Epithelial cell of umbilical artery (primary cell): ENCODE measurements at places on chromosomes 12 and 14. TPM values are rescaled to one million over a fixed set of nuclear protein-coding genes. Genes with fewer than 3 reads are reported as not detected.

RNASE3 gene
- not detected in 2 replicates for total RNA-seq

NEMF gene
- 51.0 and 60.2 TPM in 2 replicates for total RNA-seq

CIDEB gene
- total RNA-seq: 0.32 and 3.2 TPM in 2 replicates

KRT7 gene
- 33.4 and 450 TPM in 2 replicates for total RNA-seq

PSME1 gene
- total RNA-seq: 105 and 223 TPM in 2 replicates

RDH12 gene
- not detected in 2 replicates for total RNA-seq

NEUROD4 gene
- not detected in 2 replicates for total RNA-seq

NRL gene
- total RNA-seq: 0.32 and 0.76 TPM in 2 replicates

ZDHHC22 gene
- total RNA-seq: under 0.01 TPM in 1 of 2 replicates, not detected in the other

TPPP2 gene
- total RNA-seq: not detected in 2 replicates

CMA1 gene
- not detected in 2 replicates for total RNA-seq

METTL17 gene
- 41.6 and 42.6 TPM in 2 replicates for total RNA-seq

ACRBP gene
- total RNA-seq: 0.32 and 0.46 TPM in 2 replicates

FAM222A gene
- 0.15 and 0.32 TPM in 2 replicates for total RNA-seq

LYZ gene
- total RNA-seq: not detected in 2 replicates

USP5 gene
- 84.5 and 88.4 TPM in 2 replicates for total RNA-seq

SYT1 gene
- total RNA-seq: 6.8 and 7.5 TPM in 2 replicates

LALBA gene
- not detected in 2 replicates for total RNA-seq

ETFBKMT gene
- total RNA-seq: 2.6 and 2.9 TPM in 2 replicates

GPN3 gene
- total RNA-seq: 29.6 and 31.3 TPM in 2 replicates

NPAS3 gene
- total RNA-seq: 0.15 and 0.32 TPM in 2 replicates

DNAJC22 gene
- total RNA-seq: 0.61 and 1.3 TPM in 2 replicates

SLC5A8 gene
- total RNA-seq: not detected in 2 replicates

GPR135 gene
- 0.61 and 0.97 TPM in 2 replicates for total RNA-seq

TPH2 gene
- total RNA-seq: under 0.01 TPM in 1 of 2 replicates, not detected in the other

PIWIL1 gene
- not detected in 2 replicates for total RNA-seq

IL31 gene
- total RNA-seq: not detected in 2 replicates

RD3L gene
- total RNA-seq: not detected in 2 replicates
